ENCODE measurements at places on chromosomes 12 and 14.
A peak's percentile ranks its signal among the peaks of the same experiment; 100 is the strongest.

- no peak for DNase-seq
Observed at GRCh38 chr14:89207925-89208328, 209.1 kb downstream of the FOXN3 start.

DNA sequence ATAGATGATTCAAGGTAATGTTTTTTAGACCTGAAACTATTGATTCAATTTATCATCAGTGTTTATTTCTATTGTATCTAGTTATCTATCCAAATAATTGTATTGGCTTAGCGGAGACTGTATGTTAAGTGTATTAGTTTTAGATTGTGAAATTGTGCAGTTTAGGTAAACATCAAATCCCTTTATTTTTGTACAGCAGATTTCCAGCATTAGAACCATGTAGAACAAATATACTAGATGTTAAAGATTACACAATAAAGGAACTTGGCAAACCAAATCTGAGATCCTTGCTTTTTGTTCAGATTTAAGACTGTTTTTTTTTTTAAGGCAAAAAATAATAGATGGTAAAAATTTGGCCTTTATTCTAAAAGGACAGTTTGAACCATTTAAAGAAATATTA lies 39.3 kb downstream of the PPM1A start:
- DNase-seq = no peak

GRCh38 chr12:122871851-122872780 lies 23.8 kb downstream of the VPS37B start:
- DNase-seq = peak; percentile 40

GRCh38 chr12:41532072-41532471 lies 344.0 kb downstream of the PDZRN4 start:
- DNase-seq = no peak

- DNase-seq = no peak
Observed at GRCh38 chr14:66999978-67000377, 189.3 kb upstream of the GARIN2 start.

GRCh38 chr12:94263011-94263811 lies 114.8 kb downstream of the PLXNC1 start:
- DNase-seq = peak; percentile 61

DNA sequence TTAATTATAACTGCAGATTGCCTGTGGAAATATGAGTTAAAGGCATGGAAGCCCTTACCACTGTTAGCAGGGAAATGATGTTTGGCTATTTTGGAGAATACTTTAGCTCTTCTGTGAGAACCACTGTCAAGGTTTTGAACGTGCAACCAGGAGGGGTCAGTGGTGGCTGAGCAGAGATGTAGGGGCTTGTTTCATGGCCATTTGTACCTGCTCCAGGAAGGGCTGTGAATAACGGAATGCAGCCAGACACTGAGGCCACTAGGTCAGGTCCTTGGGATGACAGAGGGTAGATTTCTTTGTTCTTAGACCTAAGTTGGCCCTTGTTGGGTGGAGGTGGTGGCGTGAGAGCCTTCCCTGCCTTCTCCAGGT lies 8.3 kb downstream of the TRAF3 start:
- no peak for DNase-seq

- DNase-seq = no peak
Observed at GRCh38 chr12:55472264-55472663, 2.3 kb upstream of the OR6C70 start.

- DNase-seq = no peak
Observed at GRCh38 chr14:54975856-54976255, 51.0 kb downstream of the WDHD1 start.

- DNase-seq = no peak
Observed at GRCh38 chr14:96349286-96350075, 13.7 kb downstream of the ATG2B start.

DNA sequence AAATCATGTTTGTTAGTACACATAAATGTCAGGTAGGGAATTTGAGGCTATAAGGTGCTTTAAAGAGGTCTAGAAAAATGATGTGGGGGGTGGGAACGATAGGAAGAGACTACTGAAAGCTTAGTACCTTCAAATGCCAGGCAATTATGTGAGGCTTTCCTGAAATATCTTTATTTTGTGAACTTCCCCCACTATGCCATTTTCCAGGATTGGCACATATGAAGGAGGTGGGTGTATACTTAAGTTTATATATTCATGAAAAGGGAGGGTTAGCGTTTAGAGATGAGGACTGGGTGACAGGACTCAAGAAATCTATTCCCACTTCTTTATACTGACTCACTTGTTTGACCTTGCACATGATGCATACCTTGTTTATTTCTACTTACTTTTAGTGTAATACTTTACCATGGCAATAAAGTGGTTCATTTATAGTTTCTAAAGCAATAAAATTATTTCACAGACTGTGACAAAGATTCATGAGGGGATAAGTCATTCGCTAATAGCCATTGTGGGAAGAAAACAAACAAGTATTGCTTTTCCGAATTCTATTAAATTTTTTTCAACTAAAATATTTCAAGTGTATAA lies 77.1 kb downstream of the PLEKHA5 start:
- no peak for DNase-seq

GRCh38 chr14:89252887-89253532 lies 164.0 kb downstream of the FOXN3 start:
- DNase-seq = no peak

DNA sequence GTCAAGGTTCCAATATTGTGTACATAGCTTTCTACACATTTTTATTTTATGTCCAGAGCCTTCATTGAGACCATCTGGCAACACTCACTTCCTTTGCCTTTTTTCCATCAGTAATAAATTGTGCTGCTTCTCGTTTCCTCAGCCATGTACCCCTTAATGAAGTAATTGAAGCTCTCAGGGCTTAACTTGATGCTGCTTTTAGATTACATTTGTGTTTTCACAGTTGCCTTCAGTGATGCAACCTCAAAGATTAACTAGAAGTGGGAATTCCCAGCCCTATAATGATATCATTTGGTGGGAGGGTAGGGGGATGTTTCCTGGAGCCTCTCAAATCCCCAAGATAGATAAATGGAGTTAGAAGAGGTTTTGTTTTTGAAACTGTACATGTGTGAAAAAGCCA lies 80.2 kb upstream of the KRR1 start:
- no peak for DNase-seq

- DNase-seq = no peak
Observed at GRCh38 chr12:108696111-108696995, 35.0 kb downstream of the CORO1C start.

- DNase-seq = peak; percentile 31
Observed at GRCh38 chr14:38129705-38130104, 78.0 kb upstream of the SSTR1 start.

DNA sequence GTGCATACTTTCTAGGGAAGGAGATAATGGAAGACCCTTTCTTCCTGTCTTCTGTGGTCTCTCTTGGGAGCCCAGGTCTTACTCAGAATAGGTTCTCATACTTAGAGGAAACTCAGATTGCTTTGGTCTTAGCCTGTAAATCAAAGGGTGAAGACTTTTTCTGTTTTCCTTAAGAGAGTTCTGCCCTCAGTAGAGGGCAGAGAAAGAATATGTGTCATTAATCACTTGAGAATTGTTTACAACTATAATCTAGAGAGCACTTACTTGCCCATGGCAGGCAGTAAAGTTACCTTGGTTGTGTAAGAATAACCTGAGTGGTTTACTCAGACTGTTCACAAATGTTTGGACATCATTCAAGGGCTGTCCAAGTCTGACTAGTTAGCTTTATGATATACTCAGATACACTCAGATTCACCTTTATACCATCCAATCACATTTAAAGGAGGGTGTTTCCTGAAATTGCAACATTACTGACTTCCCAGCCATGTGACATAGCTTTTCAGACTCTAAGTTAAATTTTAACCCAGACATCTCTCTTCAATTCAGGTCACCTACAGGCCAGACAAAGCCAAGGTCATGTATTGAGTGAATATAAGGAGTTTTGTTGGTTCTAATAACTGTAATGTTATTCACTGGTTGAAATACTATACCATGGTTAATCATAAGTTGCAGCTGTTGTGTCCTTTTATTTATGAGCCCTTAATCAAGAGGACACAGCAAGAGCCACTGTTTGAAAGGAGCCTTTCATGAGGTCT lies 372.2 kb downstream of the RAD51B start:
- no peak for DNase-seq

DNA sequence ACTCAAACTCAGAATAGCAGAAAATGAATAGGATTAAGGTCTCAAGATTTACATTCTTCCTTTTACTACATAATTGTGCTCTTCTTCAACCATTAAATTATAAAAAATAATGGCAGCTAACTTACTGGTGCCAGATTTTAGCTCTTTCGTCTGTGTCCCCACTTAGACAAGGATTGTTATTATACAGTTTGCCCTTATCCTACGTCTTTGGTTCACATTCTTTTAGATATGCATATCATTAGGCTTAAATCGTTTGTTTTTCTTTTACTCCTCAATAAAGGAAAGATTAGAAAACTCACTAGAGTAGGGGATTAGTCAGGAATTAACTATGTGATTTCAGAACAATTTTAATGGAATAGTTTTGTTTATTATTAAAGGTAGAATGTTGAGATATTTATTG lies 129.6 kb upstream of the GARIN2 start:
- DNase-seq = no peak

DNA sequence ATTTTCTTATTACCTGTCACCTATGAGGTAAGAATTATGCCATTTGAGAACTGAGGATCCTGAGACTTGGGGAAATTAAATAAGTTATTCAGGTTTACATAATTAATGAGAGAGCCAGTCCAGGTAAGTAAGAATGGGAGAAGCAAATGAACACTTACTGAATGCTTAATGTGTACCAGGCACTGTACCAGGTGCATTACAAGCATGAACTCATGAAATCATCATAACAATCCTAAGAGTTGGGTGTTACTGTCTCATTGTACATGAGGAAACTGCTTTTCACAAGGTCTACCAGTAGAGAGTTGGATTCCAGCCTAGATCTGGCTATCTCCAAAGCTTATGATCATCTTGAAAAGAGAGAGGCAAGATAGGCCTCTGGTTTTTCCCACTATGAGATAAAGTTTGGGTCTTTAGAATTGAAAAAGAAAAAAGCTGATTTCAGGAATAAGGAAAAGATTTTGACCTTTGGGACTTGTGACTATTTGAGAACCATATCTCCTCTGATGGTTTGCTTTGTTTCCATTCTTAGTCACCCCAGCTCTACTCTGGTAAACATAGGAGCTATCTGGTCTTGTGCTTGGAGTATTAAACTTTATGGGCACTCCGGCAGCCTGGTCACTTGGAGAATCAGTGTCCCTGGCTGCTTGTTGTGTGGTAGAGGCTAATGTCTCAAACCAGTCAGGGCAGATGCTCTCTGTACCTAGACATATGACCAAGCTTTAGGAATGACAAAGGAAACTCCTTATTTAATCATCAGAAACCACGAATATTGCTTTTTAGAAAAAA lies 48.0 kb downstream of the PTHLH start:
- DNase-seq = no peak

- DNase-seq = no peak
Observed at GRCh38 chr14:104504172-104504735, 75.3 kb upstream of the C14orf180 start.

DNA sequence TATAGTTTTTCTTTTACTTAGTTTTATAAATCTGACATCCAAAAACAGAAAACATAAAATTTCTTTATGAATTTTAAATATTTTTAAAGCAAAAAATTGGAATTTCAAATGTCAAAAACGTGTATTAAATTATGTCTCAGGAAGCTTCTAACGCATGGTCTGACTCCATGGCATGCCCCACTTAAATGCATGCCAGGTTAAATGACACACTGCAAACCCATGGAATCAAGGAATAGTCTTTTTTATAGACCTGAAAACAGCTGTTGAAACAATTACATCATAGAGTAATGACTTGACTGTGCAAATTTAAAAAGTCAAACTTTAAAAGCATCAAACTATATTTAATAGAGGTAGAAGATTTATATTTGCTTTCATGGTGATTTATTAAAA lies 96.1 kb upstream of the DACT1 start:
- no peak for DNase-seq

- DNase-seq = no peak
Observed at GRCh38 chr12:50750366-50750765, 13.5 kb upstream of the ATF1 start.
